ENCODE measurements at places on chromosomes 11 and 22.

DNA sequence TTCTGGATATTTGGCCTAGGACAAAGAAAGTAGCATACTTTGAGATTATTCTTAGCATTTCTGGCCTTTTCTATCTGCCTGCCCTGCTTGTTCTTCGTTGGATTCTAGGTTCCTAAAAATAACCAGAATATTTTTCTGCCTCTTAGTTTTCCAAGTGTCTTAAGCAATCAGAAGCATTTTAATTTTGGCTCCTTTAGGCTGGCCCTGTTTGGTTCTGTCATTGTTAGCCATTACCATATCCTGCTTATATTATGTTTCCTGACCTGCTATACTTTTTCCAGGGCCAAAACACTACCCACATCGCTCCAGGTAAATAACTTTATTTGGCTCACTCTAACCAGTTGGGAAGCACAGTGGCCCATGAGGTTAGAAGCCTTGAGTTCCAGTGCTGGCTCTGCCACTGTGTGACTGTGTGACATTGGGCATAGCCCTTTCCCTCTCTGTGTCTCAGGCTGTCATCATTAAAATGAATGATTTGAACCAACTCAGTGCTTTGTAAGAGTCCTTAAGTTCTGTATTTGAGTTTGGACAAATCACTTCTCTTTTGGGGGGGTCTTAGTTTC, 91.1 kb downstream of the STIM1 start:
- DNase-seq = no peak

- DNase-seq = peak; percentile 60
Observed at GRCh38 chr22:17369439-17370025, at the start of gene CECR2. TSS of gene CECR2 (plus strand) at chr22:17369460. CDS start at chr22:17369784, 324 bp downstream.

DNA sequence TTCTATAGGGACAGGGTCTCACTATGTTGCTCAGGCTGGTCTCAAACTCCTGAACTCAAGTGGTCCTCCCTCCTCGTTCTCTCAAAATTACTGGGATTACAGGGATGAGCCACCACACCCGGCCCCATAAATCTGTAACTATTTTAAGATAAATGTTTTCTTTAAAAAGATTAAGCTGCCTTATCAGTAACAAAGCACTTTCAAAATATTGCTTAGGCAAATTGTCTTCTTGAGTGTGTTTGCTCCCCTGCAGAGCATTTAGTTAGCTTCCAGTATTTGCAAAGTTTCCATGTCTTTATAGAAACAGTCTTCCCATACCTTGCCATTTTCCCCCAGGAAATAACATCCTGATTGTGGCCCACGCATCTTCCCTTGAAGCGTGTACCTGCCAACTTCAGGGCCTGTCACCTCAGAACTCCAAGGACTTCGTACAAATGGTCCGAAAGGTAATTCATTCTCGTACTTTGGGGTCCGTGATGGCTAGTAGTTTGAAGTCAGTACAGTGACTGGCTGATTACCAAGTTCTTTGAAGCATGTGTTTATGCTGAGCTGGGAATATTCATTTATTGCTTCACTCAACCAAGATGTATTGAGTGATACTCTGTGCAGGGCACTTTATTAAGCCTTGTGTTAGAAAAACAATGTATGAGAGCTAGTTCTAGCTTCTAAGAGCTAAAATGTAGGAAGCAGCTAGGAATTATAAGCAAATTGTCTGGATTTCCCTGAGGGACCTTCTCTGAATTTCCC, 30.4 kb upstream of the CRTAM start:
- no peak for DNase-seq

DNA sequence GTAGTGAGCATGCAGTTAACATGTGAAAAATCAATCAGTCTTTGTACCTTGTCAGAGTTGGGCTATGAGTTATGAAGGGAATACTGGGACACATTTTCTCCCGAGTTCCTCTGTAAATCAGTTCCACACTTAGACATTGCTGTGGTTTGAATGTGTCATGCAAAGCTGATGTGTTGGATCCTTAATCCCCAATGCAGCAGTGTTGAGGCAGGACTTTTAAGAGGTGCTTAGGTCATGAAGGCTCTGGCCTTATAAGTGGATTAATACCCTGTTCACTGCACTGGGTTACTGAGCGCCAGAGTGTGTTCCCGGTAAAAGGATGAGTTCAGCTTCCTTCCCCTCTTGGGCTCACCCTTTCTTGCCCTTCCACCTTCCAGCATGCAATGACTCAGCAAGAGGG, 742.1 kb upstream of the TENM4 start:
- no peak for DNase-seq

GRCh38 chr11:119723243-119723951, 5.6 kb downstream of the NECTIN1 start:
- no peak for DNase-seq

DNA sequence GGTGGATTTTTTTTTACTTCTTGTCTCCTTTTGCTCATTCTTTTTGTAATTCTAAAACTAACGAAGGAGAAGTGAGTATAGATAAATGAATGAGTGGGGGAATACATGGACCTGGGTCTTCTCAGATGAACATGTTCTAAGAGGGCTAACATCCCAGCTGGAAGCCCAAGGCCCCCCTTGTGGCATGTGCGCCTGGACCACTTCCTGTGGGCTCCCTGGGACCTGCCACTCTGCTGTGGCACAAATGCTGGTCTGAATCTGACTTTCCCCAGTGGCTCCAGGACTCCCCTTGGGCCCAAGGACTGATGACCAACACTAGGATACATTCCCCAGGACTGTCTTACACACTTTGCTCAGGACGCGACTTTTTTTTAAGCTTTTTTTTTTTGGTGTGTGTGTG, 32.7 kb upstream of the ALX4 start:
- no peak for DNase-seq
